Suppressor macrophage treated with lipopolysaccharide for 1 hour (primary cell): ENCODE measurements at places on chromosomes 6 and 20.
A peak's percentile ranks its signal among the peaks of the same experiment; 100 is the strongest.

DNA sequence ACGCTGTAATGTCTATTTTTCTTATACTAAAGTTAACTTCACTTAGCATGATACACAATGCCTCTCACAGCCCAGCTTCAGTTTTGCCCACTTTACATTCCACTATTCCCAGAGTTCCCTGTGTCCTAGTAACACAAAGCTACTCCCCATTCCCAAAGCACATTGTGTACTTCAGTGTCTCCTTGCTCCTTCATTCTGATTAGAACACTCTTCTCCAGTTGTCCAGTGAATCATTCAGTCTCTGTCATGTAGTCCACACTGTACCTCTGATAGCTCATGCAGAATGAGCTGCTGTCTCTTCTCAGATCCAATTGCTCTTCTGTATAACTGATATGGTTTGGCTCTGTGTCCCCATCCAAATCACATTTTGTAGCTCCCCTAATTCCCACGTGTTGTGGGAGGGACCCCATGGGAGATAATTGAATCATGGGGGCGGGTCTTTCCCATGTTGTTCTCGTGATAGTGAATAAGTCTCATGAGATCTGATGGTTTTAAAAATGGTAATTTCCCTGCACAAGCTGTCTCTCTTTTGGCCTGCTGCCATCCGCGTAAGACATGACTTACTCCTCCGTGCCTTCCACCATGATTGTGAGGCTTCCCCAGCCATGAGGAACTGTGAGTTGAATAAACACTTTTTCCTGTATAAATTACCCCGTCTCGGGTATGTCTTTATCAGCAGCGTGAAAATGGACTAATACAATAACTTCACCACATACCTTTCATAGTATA is 2.1 kb upstream of the TMX4 start:
- DNase-seq = no peak

GRCh38 chr20:36540551-36541211 is 638 bp upstream of the MYL9 start:
- peak; percentile 67 for DNase-seq

- DNase-seq = no peak
Observed at GRCh38 chr6:87164004-87164403, 8.6 kb downstream of the ZNF292 start.

DNA sequence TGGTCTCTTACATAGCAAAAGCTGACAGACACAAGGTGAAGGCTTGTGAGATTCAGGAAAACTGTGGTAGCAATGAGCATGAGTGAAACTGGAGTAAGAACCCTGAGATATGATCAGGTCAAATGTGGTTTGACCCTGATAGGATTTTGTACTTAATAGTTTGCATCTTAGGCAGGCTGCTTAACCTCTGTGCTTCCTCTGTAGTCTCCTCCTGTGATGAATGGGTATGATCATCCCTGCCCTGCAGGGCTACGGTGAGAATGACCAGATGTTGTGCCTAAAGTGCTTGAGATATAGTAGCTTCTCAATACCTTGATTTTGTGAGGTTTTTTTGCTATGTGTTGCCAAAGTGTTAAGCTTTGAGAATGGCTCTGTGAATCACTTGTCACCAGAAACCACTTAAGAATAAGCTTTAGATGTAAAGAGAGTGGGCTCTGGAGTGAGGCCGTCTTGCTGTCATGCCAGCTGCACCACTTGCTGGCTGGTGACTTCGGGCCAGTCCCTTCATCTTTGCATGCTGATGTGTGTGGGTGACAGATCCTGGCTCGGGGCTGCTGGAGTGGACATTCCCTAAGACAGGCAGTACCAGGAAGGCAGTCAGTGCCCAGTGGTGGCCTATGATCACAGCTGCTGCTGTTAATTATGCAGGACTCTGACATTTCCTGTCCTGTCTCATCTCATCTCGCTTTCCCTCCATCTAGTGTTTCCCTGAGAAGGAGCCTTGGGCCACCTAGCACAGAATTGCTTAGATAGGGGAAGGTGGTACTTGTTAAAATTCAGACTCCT is 254.7 kb downstream of the NFATC2 start:
- DNase-seq = no peak

DNA sequence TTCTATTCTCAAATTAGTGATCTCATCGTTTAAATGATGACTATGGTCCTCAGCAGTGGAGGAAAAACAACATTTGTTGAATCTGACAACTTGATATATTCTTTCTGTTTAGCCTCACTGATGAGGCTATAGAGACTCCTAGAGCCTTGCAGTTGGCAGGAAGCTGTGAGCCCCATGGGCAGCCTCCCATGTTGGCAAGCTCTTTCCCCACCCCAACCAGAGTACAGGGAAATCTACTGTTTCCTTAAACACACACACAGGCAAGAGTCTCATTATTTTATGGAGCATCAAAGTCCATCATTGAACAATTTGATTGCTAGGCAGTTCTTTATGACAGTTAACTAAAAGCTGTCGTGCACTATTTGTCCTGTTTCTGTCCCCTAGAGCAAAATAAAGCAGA is 498.2 kb upstream of the CITED2 start:
- no peak for DNase-seq

DNA sequence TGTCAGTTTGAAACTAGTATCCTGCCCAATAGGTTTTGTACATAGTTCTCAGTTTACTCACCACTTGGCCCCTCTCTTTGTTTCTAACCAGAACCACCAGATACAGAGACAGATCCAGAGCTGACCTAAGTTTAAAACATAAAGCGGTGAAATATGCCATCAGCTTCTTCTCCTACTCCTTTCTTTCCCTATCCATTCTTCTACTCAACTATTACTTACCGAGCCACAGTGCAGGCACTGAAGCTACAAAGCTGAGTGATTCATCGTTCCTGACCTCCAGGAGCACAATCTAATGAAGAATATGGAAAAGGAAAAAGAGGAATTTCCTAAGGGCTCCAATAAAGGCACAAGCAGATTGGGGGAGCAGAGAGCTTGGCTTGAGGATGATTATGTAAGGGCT is 286.0 kb downstream of the FOXC1 start:
- no peak for DNase-seq

DNA sequence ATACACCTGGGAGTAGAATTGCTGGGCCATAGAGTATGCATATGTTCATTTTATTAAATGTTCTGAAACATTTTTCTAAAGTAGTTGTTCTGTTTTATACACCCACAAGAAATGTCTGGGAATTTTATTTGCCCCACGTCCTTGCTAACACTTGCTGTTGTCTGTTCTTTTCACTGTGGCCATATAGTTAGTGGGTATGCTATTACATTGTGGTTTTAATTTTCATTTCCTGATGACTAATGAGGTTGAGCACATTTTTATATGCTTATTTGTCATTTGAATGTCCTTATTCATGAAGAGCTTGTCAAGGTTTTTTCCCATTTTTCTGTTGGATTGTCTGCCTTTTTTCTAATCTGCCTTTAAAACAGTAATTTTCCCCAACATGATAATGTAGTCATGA is 41.5 kb upstream of the TGM3 start:
- peak; percentile 51 for DNase-seq

DNA sequence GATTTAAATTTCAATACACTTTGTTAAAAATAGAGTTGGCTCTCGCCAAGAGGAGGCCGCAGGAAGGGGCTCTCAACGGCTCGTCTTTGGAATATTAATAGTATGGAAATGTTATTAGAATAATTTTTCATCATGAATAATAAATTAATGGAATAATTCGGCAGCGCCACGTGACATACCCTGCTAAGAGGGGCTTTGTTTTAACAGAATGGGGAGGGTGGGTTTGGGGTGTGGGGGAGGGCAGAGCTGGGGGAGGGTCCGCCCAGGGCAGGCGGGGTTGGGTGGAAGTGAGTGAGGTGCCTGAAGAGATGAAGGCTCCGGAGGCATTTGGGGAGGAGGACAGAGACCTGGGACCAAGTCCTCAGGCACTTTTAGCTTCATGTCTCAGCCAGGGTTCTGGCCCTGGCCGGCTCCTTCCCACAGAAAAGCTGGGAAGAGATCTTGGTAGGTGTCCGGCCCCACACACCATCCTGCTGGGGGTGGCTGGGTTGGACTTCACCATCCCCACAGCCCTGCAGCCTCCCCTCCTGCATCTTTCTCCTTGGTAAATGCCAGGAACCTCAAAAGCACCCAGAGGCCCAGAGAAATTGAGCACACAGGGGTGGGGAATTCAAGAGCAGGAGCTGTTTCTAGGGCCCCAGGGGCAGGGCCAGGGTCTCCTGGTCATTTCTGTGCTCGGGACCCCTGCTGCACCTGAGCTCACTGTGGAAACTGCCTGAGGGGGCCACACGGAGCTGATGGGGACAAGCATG is 93.6 kb upstream of the BHLHE23 start:
- no peak for DNase-seq

- DNase-seq = no peak
Observed at GRCh38 chr20:10924644-10925201, 250.9 kb upstream of the JAG1 start.

- DNase-seq = peak; percentile 24
Observed at GRCh38 chr20:52269321-52269720, 77.7 kb upstream of the ZFP64 start.

DNA sequence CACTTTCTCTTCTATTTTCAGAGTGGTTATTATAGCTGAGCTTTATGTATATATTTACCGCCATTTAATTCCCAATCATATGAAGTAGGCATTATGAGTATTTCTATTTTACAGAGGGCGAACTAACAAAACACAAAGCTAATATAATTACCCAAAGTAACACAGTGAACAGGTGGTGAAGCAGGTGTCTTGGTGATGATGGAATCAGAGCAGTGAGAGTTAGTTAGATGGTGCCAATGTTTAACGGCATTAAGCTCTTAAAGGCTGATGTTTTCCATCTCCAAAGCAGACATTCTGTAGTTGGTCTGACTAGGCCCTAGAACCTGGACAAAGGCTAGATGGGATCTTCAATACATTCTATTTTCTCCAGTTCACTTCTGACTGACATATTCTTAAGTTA is 551.1 kb upstream of the SYNCRIP start:
- no peak for DNase-seq

DNA sequence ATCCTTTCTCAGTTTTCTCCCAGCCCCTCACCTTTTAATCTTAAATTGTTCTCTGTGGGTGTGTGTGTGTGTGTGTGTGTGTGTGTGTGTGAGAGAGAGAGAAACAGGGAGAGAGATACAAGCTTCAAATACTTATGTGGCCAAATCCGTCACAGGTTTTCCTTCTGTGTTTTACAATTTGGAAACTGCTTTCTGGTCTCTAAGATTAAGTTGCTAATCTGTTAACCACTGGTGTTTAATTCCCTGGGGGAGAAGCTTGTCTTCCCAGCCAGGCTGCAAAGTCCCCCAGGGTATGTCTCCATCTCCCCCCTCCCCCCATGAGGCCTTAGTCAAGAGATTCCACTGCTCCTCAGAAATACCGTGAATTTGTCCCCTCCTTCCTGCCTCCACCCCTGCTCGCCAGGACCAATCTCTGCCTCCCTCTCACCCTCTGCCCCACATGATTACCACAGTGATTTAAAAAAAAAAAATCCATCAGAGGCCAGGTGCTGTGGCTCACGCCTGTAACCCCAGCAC is 49.0 kb downstream of the RIPOR3 start:
- no peak for DNase-seq

DNA sequence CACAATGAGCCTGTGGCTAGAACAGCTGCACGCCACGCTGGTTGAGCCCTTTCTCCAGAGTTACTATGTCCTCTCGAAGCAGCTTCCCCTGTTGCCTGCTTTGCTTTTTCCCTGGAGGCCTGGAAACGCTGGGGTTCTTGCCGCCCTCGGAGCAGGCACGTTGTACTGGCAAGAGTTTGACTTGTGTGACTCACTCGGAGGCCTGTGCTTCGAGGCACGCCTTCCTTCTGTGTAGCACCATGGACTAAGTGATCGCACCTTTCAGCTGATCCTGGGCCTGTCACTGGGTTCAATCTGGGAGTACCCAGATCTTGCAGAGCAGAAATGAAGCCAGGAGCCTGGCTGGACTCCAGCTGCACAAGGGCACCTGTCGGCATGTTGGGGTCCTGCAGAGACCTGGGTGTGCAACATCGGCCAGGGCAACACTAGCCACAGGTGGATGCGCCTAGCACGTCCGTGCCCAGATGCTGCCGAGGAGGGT is 5.2 kb downstream of the INSM1 start:
- no peak for DNase-seq

DNA sequence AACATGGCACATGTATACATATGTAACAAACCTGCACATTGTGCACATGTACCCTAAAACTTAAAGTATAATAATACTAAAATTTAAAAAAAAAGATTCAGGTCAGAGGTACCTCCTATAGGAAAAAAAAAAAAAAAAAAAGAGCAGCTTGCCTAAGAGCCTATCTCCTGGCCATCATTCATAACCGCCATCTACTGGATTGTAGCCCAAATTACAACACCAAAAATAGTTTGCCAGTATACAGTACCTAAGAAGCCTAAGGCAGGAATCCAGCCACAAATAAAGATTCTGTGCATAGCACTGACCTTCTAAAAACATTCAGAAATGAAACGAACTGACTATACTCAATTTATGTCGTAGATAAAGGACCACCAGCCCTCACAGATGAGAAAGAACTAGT is 438.4 kb upstream of the ADGRB3 start:
- no peak for DNase-seq

DNA sequence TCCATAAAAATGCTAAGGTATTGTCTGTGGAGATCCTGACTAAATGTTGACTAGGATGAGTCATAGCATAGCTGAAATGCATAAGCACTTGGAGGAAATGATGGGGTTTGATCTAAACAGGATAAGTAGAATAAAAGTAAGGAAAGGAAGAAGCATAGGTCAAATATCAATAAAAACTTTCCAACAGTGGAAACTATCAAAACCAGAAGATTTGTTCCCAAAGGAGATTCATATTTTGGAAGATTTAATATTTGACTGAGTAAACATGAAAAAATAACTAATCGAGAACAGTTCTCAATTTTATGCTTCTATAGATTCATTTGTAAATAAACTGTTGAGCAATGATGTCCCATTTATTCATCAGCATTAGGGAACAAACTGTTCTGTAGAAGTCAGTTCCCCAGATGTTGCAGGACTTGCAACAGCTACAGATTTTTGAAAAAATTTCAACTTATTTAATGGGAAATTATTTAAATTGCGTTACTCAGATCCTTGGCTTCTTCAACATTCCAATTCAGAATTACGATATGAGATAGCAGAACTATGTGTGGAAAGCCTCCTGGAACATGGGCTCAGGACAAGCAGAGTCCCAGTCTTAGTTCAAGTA is 133.7 kb upstream of the TBX18 start:
- DNase-seq = no peak

DNA sequence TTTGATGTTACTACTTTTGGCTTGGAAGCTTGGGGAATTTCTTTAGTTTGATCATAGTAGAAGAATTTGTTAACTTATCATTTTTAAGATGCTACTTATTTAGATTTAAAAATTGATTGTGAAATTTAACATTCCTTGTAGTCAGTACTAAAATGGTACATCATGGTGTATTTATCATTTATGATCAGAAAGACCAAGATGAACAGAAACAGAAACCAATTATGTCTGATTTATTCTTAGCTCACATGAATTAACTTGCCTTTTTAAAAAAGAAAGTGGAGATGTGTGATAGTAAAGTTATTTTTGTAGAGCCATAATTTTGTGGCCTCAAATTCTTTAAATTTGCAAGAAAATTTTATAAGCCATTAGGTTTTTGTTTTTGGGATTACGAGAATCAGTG is 77.6 kb downstream of the LIN28B start:
- no peak for DNase-seq

DNA sequence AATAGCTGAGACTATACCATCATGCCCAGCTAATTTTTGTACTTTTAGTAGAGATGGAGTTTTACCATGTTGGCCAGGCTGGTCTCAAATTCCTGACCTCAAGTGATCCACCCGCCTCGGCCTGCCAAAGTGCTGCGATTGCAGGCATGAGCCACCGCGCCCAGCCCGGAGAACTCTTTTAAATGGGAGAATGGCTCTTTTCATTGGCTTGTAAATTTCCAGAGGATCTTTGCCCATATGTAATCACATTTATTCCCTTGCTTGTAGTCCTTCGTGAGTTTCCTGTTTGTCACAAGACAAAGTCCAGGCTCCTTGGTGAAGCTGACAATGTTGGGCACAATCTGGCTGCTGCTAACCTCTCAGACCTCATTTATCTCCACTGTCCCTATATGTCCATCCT is 135.1 kb downstream of the CEP57L1 start:
- no peak for DNase-seq
